Hippocampal formation (tissue), 2 donors: ENCODE measurements at places on chromosomes 16 and 17.
A peak's percentile ranks its signal among the peaks of the same experiment; 100 is the strongest.

- DNase-seq: no peak
These were observed 20.8 kb upstream of the ZFHX3 start for GRCh38 chr16:73068541-73069401.

- DNase-seq: no peak
These were observed 762 bp upstream of the BAIAP3 start for GRCh38 chr16:1332618-1333148.

DNA sequence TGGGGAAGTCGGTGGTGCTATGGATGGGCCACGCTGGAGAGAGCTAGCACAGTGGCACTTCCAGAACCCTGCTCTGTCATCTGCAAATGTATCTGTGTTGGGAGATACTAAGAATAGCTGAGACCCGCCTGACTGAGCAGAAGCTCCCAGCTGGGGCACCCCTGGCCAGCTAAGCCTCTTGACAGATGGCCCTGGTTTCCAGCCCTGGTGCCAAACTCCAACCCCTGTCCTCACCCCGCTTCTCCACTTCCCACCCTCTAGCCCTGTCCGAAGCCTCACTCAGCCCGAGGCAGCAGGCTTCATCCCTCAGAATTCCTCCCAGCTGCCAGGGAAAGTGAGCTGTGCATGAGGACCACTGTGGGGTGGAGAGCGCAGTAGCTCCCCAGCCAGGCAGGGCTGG lies 124.4 kb downstream of the CCDC144A start:
- DNase-seq: no peak

DNA sequence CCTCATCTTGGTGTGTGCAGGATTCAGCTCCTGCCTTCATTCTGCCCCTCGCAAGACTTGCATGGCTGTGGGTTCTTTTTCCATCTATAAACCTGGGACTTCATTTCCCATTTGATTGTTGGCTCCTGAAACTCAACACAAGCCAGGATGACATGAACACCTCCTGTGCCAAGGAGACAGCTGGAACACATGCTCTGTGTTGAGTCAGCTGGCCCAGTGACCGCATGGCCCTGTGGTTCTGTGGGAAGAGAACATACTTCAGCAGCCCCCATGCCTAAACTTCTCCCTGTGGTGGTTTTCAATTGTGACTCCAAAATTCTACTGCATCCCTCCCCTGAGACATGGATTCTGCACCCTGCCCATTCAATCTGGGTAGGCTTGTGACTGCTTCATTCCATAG lies 57.9 kb upstream of the FOXF1 start:
- no peak for DNase-seq

- no peak for DNase-seq
These were observed 5.1 kb upstream of the CISD3 start for GRCh38 chr17:38725066-38725465.

- DNase-seq: no peak
These were observed 2.4 kb downstream of the NXN start for GRCh38 chr17:977166-977565.

- DNase-seq: no peak
These were observed 13.6 kb upstream of the DOC2B start for GRCh38 chr17:194828-195602.

- DNase-seq: no peak
These were observed 65.9 kb downstream of the CDYL2 start for GRCh38 chr16:80738521-80738920.

GRCh38 chr17:63714550-63715277 lies 14.8 kb upstream of the LIMD2 start:
- no peak for DNase-seq

- DNase-seq: no peak
These were observed 277.7 kb downstream of the MAP2K6 start for GRCh38 chr17:69692171-69692570.

GRCh38 chr17:78993241-78993956 lies 13.7 kb upstream of the LGALS3BP start:
- peak; percentile 28 for DNase-seq

DNA sequence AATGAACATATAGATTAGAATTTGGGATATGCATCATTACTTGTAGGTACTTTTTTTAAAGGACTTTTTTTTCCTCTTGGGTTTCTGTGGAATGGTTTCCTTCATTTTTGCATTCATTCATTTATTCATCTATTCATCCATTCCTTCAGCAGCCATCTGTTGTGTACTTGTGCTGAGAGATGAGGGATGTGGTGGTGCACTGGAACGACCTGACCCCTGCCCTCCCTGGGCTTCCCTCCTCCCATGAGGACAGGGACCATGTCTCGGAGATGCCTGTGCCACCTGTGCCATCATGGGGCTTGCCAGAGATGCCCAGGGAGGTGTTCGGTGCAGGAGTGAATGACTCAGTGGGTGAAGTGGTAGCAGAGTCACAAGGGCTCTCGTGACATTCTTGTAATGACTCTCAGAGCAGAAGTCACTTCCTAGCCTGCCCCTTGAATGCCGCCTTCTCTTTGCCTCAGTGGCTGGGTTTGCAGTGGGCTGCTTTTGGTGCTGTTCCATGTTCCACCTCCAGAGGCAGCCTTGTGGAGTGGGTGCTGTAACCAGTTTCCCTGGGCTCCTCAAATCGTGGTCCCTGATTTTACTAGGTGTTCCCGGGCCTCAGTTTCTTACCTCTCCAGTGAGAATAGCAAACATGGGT lies 43.9 kb downstream of the CLEC16A start:
- DNase-seq: no peak

- DNase-seq: no peak
These were observed 5.8 kb downstream of the ITGAM start for GRCh38 chr16:31265329-31266245.

DNA sequence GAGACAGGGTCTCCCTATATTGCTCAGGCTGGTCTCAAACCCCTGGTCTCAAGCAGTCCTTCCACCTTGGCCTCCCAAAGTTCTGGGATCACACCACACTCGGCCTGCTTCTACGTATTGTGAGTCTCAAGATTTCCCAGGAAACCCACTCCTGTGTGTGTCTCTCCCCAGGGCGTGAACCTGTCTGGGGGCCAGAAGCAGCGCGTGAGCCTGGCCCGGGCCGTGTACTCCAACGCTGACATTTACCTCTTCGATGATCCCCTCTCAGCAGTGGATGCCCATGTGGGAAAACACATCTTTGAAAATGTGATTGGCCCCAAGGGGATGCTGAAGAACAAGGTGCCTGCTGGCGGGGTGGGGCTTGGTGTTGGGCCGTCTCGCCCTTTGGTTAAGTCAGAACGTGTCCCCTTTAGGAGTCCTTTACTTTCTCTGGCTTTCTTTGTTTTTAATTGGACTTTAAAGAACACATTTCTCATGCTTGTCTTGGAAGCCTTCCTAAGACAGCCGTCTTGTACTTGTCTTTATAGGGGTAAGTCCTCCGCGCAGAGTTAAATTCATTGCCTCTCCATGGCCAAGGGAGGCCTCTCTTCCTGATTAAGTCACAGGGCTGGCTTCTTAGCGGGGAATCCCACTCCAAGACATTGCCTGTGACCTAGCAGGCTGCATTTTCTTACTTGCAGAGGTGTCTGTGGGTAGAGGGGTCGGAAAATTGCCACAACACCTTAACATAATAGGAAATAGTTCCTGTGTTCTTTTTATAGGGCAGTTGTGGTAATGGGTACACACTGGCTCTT lies 136.4 kb downstream of the ABCC6 start:
- no peak for DNase-seq

GRCh38 chr17:49646391-49647255 lies 31.3 kb downstream of the SPOP start:
- DNase-seq: no peak

DNA sequence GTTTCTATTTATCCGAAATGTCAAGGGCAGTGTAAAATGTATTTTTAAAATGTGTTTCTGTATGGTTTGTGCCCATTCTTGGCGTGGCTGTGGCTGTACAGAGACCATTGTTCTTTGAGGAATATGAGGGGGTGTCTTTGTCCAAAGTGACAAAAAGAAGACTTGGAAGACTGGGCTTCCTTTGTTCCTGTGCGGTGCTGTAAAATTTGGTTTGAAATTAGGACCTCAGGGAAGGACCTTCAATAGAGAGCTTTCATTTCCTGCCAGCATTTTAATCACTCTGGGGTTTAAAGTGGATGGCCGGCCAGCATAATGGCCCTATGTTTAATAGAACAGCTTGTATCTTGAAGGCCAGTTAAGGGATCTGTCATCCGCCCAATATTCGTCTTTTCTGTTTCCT lies 190.1 kb upstream of the TBX2 start:
- peak; percentile 53 for DNase-seq

GRCh38 chr17:7710301-7710700 lies 5.3 kb downstream of the EFNB3 start:
- no peak for DNase-seq

DNA sequence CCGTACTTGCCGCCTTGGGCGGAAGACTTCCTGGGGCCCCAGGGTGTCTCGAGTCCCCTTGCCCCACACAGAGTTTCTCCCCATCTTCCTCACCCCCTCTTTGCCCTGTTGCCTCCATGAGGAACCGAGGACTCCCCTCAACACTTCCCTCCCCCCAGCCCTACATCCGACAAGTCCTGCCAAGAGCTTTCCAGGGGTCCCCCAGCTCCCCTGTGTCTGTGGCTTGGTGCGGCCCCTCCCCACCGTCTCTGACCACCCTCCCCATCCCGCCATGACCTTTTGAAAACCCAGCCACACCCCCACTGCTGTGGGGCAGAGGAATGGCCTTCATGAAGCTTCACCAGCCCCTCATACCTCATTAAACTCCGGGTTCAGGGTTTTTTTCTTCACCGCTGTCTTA lies 11.4 kb downstream of the SCGB1C2 start:
- DNase-seq: no peak

DNA sequence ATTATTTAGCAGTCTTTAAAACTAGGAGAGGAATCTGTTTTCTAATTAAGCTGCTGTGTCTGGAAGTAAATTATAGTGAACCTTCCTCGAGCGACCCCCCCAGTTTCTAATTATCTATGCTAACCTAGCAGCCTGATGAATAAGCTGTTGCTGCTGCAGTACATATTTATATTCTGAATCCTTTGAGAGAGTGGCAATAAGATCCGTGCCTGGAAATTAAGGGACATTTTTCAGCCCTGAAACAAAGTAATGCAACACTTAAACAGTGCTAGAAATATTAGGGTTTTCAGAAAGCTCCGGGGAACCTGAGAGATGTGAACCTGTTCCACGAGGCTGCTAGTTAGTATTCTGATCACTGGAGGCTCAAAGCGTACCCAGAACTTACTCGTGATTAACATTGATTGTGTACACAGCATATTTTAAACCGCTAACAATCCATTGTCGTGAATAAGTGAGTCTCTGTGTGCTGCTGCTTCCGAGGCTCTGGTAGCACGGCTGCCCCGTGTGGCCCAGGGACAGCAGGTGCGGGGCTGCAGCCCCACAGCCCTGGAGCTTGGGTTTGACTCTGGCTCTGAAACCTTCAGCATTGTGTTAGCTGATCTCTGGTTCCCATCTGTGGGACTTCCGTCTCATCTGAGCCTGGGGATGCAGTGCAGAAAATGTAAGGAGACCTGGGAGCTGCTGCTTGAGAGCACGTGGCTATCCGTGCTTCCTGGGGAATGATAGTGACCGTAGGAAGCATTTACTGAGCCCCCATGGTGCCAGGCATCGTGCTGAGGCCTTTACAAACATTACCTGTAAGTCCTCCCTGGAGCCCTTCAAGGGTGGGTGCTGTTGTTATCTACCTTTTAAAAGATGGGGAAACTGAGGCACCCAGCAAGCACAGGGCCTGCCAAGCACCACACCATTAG lies 190.9 kb upstream of the CHMP6 start:
- no peak for DNase-seq

DNA sequence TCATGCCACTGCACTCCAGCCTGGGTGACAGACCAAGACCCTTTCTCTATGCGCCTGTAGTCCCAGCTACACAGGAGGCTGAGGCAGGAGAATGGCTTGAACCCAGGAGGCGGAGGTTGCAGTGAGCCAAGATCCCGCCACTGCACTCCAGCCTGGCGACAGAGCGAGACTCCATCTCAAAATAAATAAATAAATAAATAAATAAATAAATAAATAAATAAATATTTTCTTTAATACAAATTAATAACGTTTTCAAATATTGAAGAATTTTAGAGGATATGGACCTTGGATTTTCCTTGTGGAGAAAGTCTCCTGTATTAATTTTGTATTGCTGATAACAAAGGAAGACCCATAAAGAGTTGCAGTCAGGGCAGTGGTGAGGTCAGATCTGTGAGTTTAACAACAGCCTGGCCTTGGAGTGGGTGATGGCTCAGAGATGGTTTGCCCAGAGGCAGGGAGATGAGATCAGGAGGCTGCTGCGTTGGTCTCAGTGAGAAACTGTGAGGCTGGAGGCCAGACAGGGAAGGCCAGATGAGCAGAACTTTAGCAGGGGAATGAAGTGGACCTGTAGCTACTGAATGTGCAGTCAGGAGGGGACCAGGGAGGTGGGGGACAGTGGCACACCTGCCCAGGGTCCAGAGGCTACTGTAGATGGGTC lies 4.4 kb upstream of the ASGR1 start:
- no peak for DNase-seq

GRCh38 chr16:49849754-49850108 lies 6.2 kb downstream of the ZNF423 start:
- DNase-seq: no peak

DNA sequence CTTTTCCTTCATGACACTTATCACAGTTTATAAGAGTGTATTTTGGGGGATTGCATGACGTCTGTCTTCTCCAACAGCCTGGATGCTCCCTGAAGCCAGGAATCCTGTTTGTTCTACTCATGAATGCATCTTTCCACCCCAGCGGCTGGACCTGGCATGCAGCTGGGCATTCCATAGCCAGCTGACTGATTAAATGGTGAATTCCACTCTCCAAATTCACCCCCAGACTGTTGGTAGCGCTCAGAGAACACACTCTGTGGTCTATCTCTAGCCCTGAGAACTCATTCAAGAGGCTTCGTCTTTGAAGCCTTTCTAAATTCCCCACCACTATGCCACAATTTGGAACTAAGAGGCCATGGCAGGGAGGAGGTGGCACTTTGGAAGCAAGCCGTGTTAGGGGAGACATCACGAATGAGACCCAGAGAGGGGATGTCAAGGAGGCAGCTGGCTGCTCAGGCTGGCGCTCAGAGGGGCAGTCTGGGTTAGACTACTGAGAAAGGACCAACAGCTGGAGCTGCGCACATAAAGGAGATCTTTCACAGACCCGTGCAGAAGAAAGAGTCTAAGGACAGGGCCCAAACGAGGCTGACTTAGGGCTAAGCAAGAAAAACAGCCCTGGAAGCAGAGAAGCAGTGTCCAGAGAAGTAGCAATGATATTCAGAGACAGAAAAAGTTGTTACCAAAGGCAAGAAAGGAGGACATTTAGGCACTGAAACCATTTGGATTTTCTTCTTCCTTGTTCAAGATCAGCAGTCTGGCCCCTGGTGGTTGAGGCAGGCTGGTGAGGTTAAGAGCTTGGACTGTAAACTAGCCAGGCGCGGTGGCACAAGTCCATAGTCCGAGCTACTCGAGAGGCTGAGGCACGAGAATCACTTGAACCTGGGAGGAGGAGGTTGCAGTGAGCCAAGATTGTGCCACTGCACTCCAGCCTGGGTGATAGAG lies 42.4 kb upstream of the ZNF629 start:
- DNase-seq: no peak

GRCh38 chr16:53334581-53334980 lies 99.7 kb upstream of the RBL2 start:
- no peak for DNase-seq
